Stimulated activated CD4-positive, alpha-beta T cell treated with anti-CD3 and anti-CD28 coated beads, TNF-alpha, amount 100 ng/mL, for 24 hours (primary cell): ENCODE measurements at places on chromosomes 5 and 9.

GRCh38 chr5:132949136-132949535 lies 14.3 kb downstream of the AFF4 start:
- no peak for DNase-seq

DNA sequence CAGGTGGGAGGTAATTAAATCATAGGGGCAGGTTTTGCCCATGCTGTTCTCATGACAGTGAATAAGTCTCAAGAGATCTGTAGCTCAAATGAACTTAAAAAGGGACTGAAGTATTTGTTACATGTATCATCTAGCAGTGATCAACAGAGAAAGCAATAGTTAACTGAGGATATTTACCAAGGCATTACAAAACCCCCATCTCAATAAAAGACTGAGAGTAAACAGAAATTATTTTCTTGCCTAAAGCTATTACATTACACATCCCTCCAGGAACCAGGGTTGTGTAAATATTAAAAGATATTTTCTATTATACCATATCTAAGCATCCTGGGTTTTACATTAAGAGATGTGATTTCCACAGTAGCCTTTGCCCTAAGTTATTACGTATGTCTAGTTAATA lies 169.9 kb downstream of the CTNND2 start:
- DNase-seq = no peak

DNA sequence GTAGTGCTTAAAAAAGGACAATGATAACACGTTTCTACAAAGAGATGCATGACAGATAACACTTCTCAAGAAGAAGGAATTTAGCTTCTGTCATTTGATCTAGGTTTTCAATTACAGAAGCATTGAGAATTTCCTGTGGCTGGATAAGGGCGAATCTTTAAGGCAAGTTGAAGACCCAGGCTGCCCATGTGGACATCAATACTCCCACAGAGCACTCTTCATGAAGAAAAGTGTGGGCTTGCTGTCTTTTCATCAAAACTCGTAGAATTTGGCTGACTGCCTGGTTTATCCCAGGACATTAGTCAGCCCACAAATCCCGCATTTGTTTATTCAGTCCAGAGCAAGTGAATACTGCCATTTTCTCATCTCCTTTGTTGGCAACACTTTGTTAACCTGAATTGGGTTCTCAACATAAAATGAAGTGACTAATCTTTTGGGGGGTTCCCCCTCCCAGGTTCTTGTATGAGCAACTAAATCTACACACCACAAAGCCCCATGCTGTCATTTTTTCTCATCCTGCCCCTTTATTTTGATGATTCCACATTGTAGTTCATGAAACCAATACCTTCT lies 43.4 kb upstream of the CDKN2B start:
- DNase-seq = peak; percentile 11

DNA sequence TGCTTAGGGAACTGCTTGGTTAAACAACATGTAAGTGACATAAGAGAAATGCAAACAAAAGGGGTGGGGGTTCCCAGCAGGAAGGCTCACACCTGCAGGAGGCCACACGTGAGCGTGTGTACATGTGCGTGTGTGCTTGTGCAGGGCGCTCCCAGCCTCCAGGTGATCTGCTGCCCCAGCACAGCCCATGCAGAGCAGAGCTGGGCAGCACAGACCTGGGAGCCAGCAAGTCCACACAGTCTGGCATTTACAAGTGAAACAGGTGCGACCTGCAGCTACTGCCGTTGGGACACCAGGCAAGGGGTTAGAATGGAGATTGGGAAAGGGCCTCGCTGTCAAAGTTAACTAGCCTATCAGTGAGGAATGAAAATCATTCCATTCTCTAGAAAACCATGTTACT lies 41.8 kb downstream of the GRAMD2B start:
- DNase-seq = no peak

DNA sequence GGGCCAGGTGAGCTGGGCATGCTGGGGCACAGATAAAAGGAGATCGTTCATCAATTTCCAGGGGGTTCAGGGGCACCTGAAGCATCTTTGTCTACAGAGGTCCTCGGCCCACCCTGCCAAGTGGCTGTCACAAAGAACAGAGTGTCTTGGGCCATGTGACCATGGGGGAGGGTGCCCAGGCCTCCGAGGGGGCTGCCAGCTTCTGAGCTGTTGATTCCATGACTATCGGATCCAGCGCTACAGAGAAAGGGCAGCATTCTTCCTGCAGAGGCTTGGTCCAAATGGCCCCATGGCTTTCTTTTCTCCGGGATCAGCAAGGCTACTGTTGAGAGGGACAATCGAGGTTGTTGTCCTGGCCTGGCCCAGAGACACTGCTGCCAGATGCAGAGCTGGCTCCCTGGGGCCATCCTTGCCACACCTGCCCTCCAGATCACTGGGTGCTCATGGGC lies 289.2 kb downstream of the ZSWIM6 start:
- no peak for DNase-seq

- DNase-seq = no peak
Measured at GRCh38 chr9:113577525-113578261, 114.2 kb downstream of the RGS3 start.

DNA sequence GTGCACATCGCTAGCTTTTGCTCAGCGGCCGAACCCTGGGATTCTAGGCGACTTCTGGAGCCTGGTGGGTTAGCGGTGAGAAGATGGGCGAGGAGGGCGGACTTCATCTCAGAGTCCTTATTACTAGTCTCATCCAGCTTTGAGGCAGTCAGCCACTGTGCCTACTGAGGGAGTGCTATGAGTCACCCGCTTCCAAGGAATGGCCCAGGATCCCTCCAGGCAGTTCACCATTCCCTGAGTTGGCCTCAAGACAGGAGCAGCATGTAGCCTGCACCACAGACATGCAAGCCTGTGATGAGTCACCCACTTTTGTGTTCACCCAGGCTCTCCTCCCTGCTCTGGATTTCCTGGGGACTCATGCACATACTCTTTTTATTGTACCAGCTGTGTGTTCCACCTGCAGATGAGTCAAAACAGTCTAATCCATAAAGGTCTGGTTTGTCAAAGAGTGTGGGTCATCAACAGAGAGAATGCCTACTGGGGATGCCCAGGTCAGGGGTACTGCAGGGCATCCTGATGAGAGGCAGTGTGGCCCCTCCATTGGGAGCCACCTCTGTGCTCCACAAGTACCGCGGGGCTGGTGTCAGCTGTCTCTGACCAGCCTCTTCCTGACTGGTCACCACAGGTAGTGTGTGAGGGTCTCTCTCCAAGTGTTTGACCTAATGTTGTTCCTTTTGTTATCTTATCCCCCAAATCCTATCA lies 20.2 kb downstream of the SLC22A5 start:
- DNase-seq = no peak

DNA sequence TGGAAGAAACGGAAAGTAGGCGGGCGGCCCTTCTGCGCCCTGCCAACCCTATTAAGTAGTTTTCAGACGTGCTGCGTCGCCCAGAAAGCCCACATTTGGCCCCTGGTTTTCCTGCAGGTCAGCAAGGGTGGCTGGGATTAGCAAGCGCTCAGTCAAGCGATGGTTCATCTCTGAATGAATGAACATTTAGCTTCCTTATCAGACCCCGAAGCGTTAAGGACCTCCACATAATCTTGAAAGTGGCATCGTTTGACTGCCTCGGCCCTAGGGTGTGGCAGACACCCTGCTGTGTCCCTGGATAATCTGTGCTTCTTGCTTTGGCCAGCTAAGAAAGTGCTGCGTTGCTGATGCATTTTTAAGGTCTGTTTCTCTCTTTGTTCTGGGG lies 684 bp downstream of the TOR1B start:
- DNase-seq = no peak

DNA sequence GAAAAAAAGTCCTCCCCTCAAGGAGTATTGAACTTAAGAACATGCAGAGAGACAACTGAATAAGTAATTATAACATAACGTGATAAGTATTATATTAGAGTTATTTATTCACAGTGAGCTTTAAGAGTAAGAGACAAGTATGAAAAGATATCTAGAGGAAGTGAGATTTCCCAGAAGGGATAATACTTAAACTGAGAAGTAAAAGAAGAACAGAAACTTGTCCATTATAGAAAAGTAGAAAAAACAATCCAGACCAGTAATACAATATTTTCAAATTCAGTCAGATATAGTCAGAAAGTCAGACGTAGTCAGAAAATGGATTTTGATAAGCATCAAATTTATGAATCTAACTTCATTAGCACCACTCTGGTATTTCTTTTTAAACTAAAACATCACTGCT lies 613.0 kb upstream of the CCNG1 start:
- DNase-seq = no peak

DNA sequence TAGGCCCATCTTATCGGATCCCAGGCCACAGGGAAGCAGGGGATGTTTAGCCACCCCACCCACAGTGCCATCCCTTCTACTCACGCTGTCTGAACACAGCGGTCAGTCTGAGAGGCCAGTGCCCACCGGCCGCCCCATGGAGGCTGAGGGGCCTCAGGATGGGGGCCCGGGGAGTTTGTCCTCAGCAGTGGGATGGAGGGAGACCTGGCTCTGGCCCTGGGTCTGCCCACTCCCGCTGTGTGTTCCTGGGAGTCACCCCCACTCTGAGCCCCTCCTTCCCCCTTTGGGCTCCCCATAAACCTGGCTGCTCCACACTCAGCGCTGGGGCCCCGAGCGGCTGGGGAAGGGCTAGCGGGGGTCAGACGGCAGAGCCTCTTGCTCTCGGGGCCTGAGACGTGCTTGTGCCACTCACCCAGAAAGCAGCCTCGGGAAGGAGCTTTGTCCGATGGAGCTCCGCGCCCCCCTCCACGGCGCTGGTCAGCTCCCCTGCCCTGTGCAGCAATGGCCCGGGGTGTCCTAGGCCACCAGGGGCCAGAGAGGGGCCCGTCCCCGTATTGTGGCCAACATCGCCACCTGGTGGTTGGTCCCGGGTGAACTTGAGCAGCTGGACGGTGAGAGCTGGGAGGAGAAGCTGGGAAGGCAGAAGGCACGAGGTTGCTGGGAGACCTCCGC lies 10.9 kb upstream of the LAMC3 start:
- no peak for DNase-seq

- no peak for DNase-seq
Measured at GRCh38 chr5:135155616-135156214, 121.7 kb upstream of the PITX1 start.

DNA sequence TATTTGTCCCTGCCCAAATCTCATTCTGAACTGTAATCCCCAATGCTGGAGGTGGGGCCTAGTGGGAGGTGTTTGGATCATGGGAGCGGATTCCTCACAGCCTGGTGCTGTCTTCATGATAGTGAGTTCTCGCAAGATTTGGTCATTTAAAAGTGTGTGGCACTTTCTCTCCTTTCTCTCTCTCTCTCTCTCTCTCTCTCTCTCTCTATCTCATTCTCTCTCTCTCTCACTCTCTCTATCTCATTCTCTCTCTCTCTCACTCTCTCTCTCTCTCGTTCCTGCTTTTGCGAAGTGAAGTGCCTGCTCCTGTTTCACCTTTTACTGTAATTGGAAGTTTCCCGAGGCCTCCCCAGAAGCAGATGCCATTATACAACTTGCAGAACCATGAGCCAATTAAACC lies 207.3 kb upstream of the NR4A3 start:
- DNase-seq = no peak

- DNase-seq = no peak
Measured at GRCh38 chr5:124741711-124742496, 4.5 kb downstream of the ZNF608 start.

DNA sequence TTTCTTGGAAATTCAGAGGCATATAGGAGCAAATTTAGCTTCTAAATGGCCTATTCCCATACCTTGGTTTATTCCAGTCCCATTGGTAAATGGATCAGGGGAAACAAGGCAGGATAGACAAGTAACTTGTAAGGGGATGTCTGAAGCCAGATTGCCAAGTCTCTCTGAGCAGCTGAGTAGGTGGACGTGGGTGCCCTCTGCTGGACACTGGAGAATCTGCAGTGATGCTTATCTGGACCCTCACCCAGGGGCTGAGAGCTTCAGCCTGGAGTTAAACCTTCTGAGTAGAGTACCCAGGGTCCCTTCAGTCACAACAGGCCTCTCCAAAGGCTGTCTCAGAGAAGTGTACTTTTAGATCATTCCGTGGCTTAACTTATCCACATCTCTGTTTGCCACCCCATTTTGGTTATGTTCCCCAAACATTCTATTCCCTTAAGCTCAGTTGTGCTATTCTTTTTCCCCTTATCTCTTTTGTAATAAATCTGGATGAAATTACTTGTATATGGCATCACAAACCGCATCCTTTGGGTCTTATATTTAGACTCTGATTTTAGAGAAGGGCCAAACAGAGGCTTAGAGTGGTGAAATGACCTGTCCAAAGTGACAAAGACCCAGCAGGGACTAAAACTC lies 218.3 kb upstream of the GLRA1 start:
- peak; percentile 58 for DNase-seq

DNA sequence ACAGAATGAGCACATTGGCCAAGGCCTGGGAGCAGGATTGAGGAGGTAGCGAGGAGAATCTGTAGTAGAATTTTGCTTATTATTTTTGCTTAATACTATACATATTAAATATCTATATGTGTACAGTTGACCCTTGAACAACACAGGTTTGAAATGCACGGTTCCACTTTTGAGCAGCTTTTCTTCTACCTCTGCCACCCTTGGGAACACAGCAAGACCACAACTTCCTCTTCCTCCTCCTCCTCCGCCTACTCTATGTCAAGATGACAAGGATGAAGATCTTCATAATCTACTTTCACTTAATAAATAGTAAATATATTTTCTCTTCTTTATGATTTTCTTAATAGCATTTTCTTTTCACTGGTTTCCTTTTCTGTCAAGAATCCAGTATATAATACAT lies 541.4 kb downstream of the KCTD16 start:
- DNase-seq = no peak

DNA sequence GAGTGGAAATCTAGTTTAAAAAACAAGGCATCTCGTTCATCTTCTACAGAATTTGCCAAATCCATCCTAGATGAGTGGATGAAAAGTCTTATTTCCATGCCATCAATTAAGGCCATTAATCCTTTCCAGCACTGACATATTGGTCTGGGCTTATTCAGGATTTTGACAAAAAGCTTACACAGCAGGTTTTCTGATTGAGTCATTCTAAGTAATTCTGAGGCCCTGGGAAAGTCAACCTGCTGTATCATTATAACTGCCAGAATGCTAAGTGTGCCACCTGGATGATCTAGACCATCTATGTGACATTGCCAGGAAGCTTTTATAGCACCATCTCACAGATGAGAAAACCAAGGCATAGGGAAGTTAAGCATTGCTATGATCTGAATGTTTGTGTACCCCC lies 132.1 kb upstream of the MAP3K1 start:
- no peak for DNase-seq

DNA sequence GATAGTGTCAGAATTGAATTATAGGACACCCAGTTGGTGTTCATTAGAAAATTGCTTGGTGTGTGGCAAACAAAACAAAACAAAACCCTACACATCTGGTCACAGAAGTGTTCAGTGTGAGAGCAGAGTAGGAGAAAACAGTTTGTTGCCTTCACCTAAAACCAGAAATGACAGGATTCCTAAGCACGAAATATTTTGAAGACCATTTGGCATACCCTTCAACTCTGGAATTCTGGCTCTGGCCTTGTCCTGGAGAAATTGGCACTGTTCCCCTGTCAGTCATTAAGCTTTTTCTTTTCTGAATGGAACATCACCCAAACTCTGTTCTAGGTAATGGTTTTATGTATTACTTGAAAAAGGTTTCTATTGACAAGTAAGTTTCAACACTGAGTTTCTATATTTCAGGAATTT lies 110.2 kb upstream of the PCA3 start:
- DNase-seq = no peak
